ENCODE measurements at places on chromosomes 7 and 10. TPM values are rescaled to one million over a fixed set of nuclear protein-coding genes. Genes with fewer than 3 reads are reported as not detected.

GRCh38 chr7:28725911-28726310 is 232.2 kb downstream of the TRIL start:
- DNase-seq = no peak

DNA sequence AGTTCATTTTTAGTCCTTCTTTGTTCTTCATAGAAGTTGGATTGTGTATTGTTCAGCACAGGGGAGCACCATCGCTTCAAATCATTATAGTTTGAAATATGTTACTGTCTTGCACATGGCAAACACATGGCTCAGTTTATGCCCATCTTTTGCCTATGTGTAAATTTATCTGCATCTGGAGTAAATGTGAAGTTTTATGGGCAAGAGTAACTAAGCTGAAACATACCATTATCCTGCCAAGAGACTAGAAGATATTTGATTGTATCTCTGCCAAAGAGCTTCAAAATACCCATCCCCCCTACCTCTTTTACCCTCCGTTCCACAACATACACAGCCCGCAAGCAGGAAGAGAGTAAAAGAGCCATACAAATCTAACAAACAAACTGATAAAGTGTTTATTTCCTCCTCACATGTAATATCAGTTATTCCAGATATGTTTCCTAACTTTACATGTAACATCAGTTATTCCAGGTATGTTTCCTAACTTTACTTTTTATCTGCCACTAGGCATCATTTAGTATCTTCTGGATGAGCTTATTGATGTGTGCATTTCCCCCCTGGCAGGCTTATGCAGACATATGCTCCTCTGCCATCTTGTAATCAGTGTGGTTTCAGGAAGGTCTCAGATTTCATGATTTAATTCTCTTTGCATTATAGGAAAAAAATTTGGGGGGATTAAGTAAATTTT is 127.7 kb downstream of the SRI start:
- no peak for DNase-seq

DNA sequence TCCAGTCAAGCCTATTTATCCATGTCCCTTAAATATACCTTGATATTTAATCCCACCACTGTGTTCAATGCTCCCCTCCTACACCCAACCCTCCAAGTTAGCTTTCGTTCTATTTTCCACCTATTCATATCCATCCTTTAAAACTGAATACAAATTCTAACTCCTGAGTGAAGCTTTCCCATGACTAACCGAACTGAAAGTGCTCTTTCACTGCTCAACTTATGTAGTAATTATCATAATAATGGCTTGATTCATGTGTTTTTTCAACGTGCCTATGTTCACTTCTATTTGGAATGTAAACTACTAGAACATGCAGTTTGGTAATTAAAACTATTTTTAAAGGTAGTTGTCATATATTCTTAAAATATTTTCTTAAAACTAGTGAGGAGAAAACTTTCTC is 58.0 kb downstream of the NDUFB2 start:
- DNase-seq = no peak

DNA sequence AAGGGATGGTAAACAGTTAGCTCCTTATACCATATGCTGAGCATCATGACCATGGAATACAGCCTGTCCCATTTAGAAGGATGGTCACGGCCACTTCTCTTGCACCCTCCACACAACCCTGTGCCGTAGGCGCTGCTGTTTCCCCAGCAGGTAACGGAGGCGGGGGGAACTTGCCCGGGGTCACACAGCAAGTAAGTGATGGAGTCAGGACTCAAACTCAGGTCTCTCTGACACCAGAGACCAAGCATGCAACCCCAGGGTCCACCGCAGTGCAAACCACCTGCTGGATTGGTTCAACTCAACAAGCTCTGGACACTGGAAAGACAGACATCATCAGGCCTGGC is 71.6 kb downstream of the ZRANB1 start:
- DNase-seq = no peak

VSTM4 gene
- 0.23 TPM for total RNA-seq

GRCh38 chr10:103086799-103087198 is 106.3 kb downstream of the NT5C2 start:
- DNase-seq = no peak

DNA sequence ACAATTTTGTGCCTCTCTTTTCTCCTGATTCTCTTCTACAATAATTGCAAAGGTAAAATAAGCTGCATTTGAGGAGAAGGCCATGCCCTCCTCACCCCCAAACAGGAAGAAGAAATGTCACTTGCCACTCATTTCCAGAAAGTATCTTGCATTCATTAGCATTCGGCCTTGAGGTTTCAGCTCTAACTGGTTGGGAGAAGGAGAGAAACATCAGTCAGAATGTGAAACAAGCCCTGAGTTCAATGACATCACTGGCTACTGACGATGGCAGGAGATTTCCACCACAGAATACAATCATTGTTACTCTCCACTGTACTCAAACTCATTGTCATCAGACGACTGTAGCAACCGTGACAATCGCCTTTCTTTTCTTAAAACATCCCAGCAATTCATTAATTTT is 72.8 kb downstream of the PRKCQ start:
- no peak for DNase-seq

- no peak for DNase-seq
Observed at GRCh38 chr7:95609277-95609971, 13.1 kb upstream of the PDK4 start.

DNA sequence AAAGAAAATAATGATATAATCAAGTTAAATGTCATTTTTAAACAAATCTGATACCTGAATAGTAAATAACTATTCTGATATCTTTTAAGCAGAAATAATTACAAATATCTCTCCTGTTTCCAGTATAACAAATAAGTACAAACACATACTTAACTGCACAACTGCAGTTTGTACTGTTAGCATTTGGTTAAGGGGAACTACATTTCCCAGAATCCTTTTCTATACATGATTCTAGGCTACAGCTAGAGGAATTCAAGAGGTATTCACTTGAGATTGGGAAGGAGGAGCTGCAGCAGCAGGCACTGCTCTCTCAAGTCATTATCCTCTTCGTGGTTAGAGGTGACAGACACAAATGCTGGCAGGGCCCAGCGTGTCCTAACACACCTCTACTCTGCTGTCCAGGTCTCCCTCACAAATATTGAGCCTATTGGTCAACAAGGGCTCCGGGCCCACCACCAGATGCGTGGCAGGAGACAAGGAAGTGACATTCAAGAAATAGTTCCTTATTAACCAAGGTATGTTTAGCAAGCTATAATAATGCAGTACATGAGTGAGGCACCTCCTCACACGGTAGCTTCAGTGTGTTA is 255.1 kb upstream of the MKLN1 start:
- DNase-seq = peak; percentile 88

GRCh38 chr10:120555842-120556532 is 99.0 kb downstream of the PLPP4 start:
- peak; percentile 18 for DNase-seq

- DNase-seq = no peak
Observed at GRCh38 chr10:119378737-119379067, 163.8 kb downstream of the RGS10 start.

GRCh38 chr7:20326342-20326741 is 4.4 kb upstream of the ITGB8 start:
- DNase-seq = no peak

- DNase-seq = no peak
Observed at GRCh38 chr7:18225067-18225466, 197.4 kb upstream of the PRPS1L1 start.

NANOS1 gene
- total RNA-seq = 7.8 TPM

NUDT13 gene
- 1.4 TPM for total RNA-seq

ZNF25 gene
- 0.76 TPM for total RNA-seq

CLDN4 gene
- 18.6 TPM for total RNA-seq

NAPEPLD gene
- 12.2 TPM for total RNA-seq

GRCh38 chr10:16652154-16652553 is 130.5 kb upstream of the C1QL3 start:
- no peak for DNase-seq

- peak; percentile 36 for DNase-seq
Observed at GRCh38 chr7:81273601-81274397, 354.9 kb upstream of the SEMA3C start.

GRCh38 chr7:27224983-27225934 is 17.3 kb upstream of the EVX1 start:
- peak; percentile 66 for DNase-seq

CDHR1 gene
- total RNA-seq = 6.7 TPM

Measured in GM23338 (cell line).